AG10803 (cell line): ENCODE measurements at places on chromosomes 13 and 19.

DNA sequence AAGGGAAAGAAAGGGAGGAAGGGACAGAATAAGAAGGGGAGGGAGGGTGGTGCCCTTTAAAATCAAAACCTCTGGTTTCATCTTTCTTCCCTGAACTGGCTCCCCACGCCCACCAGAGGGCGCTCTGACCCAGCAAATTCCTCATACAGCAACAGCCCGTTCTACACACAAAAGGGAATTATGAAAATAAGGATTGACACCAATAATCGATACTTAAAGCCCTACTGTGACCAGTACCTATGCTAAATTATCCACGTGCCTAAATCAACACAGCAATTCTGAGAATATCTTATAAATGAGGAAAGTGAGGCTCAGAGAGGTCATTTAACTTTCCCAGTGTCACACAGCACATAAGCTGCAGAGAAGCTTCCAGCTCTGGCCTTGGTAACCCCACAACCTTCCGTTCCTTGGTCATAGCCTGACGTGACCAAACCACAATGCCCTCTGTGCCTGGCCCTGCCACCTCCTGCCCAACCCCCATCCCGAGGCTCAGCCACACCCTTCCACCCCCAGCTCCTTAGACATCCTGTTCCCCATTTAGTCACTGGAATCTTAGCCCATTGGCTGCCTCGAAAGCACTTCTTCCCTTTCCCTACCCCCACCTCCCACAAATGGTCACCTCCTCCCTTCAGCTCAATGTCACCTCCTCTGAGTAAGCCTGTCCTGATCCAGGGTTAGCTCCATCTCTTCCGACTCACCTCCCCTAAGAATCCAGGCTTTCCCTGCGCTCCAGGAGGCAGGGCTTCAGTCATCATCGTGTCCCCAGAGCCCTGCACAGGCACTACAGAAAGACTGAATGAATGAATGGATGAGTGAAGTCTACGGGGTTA is 34.2 kb upstream of the PNMA8B start:
- DNase-seq: peak; percentile 52

- DNase-seq: no peak
These were observed 30.6 kb upstream of the FAM216B start for GRCh38 chr13:42750794-42751193.

- DNase-seq: peak; percentile 86
These were observed 54.7 kb upstream of the WASF3 start for GRCh38 chr13:26502826-26503225.

DNA sequence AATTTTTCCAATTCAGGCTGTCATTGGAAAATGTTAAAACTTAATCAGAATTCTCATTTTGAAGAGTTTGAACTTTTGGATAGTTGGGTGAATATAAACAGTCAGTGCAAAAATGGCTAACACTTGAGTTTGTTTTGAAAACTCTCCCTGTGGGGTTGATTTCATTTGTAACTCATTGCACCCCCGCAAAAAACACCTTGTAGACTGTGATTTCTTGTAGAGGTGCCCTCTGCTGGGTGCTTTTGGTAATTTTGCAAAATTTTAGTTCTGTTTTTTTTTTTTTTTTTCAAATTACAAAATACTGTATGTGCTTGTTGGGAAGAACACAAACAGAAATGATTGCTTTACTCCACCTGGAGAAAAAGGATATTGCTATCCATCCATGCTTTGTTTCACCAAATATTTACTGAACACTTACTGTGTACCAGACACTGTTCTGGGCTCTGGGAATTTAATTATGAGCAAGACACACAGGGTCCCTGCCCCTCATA is 28.2 kb upstream of the GPI start:
- DNase-seq: peak; percentile 43

DNA sequence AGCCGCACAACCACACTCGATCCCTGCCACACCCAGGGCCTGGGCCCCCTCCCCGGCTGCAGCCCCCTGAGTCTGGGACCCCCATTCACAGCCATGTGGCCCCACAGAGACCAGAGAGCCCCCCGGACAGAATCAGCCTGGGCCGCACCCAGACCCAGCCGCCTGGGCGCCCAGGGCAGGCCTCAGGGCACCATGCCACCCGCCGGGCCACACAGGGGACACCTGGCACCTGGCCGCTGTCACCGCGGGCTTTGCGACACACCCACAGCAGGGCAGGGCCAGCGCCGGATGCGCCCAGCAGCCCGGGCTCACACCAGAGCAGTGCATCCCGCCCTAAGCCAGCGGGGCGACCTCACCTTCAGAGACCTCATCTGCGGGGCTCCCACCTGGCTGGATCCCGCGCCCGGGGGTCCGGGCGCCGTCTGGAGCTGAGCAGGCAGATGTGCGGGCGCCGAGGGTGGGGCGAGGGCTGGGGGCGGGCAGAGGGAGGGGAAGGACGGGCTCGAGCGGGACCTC is 443 bp downstream of the TBXA2R start:
- no peak for DNase-seq

- DNase-seq: no peak
These were observed 14.5 kb upstream of the PTPRS start for GRCh38 chr19:5355076-5355475.

GRCh38 chr13:114099191-114099590 is 33.2 kb downstream of the RASA3 start:
- DNase-seq: peak; percentile 95

DNA sequence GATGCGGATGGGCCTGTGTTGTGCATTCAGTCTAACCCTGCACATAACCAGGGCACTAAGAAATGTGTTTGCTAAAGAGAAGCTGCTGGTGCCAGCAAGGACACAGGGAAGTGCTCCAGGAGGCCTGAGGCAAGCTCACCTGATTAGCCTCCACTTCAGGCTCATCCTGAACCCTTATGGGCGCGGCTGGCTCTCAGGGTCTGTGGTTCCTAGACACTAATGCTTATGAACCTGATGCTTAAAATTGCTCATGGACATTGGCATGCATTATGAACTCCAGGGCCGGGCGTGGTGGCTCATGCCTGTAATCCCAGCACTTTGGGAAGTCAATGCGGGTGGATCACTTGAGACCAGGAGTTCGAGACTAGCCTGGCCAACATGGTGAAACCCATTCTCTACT is 34.3 kb downstream of the SERP2 start:
- no peak for DNase-seq

DNA sequence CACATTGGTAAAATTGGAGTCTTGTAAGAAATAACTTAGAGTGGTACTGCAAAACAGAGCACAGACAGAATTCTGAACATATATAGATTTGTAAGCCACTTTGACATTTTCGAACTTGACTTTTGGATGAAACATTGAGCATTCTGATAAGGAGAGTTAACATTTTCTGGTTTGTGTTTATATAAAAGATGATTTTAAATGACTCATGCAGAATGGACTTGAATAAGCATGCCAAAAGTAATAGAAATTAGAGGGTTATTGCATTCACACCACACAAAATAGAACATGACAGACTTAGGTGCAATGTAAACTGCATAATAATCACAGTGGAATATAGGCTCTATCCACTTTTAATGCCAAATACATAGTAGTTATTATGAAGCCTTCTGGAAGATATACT is 507.0 kb downstream of the DACH1 start:
- DNase-seq: no peak

DNA sequence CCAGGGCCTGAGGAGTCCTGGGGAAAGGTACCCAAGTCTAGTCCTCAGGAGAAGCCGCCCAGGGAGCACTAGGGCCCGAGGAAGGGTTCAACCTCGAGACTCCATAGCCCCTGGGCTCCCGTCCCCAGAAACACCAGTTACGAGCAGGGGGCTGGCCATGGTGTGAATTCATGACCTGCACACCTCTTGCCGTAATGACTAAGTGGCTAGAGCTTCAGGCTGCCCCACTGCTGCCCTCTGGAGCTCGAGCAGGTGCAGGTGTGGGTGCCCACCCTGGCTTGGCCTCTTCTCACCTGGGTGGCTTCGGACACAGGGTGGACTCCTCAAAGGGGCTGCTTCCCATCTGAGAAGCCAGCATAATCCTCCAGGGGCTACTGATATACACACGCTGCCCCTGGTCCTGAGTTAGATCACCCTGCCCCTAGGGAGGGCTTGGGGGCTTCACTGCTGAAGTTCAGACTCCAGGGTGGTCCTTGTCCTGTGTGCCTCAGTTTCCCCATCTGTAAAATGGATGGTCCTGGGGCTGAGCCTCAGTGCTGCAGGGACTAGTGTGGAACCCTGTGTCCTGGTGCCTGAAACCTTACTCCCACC is 13.6 kb downstream of the SPC24 start:
- DNase-seq: no peak
